ENCODE measurements at places on chromosomes 12 and 14. TPM values are rescaled to one million over a fixed set of nuclear protein-coding genes. Genes with fewer than 3 reads are reported as not detected.

ZDHHC22 gene
- total RNA-seq = 0.13 TPM

SDR9C7 gene
- not detected for total RNA-seq

KICS2 gene
- total RNA-seq = 19.2 TPM

CCNT1 gene
- total RNA-seq = 52.1 TPM

ACTR6 gene
- 39.1 TPM for total RNA-seq

NDRG2 gene
- total RNA-seq = 13.4 TPM

ESRRB gene
- not detected for total RNA-seq

TMEM229B gene
- 62.3 TPM for total RNA-seq

ADAM20 gene
- total RNA-seq = 0.05 TPM

KRT82 gene
- total RNA-seq = not detected

IAPP gene
- total RNA-seq = not detected

RNASE1 gene
- 0.21 TPM for total RNA-seq

DAZAP2 gene
- total RNA-seq = 424 TPM

NR2C1 gene
- 43.3 TPM for total RNA-seq

CRACR2A gene
- total RNA-seq = 12.6 TPM

RABGGTA gene
- total RNA-seq = 23.9 TPM

P2RX2 gene
- total RNA-seq = not detected

CEP128 gene
- total RNA-seq = 1.6 TPM

ZNF385A gene
- total RNA-seq = 1.1 TPM

APOF gene
- total RNA-seq = not detected

BCL11B gene
- 0.21 TPM for total RNA-seq

PTCSC3 gene
- total RNA-seq = not detected

CLECL1 gene
- total RNA-seq = not detected

FOXG1 gene
- not detected for total RNA-seq

LRP6 gene
- total RNA-seq = 38.1 TPM

RD3L gene
- total RNA-seq = not detected

TBX3 gene
- 3.3 TPM for total RNA-seq

ETV6 gene
- total RNA-seq = 7.5 TPM

AQP6 gene
- not detected for total RNA-seq

CLEC4D gene
- total RNA-seq = not detected

AKAP3 gene
- total RNA-seq = 0.79 TPM

KSR2 gene
- not detected for total RNA-seq

CLEC6A gene
- 0.29 TPM for total RNA-seq

LHX5 gene
- not detected for total RNA-seq

HOXC12 gene
- not detected for total RNA-seq

DIO3 gene
- total RNA-seq = not detected

AQP5 gene
- not detected for total RNA-seq
